ENCODE measurements at places on chromosomes 5 and 9.

- no peak for DNase-seq
These were observed 23.4 kb upstream of the MAMDC2 start for GRCh38 chr9:70020217-70020616.

- DNase-seq: no peak
These were observed 60.1 kb downstream of the GTF3C4 start for GRCh38 chr9:132730054-132731033.

DNA sequence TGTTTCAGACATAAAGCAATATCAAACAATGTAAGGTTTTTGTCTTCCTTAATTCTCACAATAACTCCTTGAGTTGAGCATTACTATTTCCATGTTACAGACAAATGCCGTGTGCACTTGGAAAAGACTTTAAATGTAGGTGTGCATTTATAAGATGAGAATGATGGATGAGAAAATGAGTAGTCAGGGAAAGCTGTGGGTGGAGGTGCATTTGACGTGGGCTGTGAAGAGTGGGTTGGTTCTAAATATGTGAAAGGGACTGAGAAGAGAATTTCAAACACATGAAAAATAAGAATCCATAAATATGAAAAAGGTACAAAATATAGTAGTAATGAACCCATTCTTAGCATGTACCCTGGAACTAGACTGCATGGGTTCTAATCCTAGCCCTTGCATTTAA, 171.6 kb upstream of the PPP2R2B start:
- no peak for DNase-seq

DNA sequence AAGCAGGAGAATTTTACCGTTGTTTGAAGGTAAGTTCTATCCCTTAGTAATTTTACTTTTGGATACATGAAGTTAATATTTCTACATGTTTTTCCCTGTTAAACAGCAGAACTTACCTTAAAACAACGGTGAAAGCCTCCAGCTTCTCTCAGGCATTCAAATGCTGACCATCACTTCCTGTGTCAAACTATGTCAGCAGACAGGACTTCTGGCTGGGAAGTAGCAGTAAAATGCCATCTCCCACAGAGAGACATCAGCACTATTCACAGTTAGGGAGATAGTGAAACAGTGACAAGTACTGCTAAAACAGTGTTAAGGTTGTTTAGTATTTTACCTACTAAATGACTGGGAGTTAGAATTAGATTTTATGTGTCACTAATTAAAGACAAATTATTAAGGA, 34.2 kb upstream of the GOLGA1 start:
- DNase-seq: no peak

DNA sequence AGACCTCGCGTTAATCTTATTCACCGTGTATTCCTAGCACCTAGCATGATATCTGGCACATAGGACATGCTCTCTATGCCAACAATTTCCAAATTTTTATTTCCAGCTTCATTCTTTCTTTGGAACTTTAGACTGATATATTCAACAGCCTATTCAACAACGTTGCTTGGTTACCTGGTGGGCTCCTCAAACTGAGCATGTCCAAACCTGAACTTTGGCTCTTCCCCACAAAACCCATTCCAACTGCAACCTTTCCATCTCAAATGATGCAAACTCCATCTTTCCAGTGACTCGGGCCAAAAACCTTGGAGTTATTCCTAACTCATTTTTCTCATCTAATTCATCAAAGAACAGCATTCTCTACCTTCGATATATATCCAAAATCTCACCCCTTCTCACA, 525.2 kb downstream of the AGTPBP1 start:
- no peak for DNase-seq

GRCh38 chr5:111744455-111744854, 12.5 kb downstream of the NREP start:
- no peak for DNase-seq

DNA sequence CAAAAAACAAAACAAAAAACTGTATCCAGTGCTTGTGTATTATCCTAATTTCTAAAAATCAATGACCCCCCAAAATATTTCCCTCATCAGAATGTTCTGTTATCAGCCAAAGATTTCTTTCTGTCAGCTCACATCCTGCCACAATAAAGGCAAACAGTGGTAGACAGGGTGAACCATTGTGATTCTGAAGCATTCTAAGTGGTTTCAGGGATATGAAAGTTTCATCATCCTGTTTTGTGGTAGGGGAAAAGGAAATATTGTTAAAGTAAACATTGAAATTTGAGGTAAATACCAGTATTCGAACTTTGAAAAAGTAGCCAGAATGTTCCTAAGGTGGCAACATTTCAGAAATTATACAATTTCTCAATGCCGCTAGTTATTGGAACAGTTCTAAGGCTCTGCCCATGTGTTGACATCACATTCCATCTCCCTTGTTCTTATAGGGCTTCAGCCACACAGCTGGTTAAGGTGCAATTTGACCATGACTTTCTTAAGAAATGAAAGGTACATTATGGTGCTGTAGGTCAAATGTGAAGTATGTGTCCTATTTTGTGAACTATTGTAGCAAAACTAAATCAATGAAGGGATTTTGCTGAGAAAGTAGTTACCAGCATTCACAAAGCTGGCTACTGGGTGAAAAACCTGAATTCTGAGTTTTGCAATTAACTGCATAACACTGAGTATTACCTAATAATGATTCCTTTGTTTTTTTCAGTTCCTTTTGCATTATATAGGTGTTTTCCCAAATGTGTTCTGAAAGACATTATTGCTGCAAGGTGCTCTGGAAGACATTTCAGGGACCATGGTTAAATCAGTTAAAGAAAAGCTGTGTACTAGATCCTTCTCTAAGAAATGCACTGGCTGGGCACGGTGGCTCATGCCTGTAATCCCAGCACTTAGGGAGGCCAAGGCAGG, 107.6 kb upstream of the RASGRF2 start:
- DNase-seq: no peak

GRCh38 chr5:126780165-126780827, 3.4 kb downstream of the LMNB1 start:
- DNase-seq: peak; percentile 59

DNA sequence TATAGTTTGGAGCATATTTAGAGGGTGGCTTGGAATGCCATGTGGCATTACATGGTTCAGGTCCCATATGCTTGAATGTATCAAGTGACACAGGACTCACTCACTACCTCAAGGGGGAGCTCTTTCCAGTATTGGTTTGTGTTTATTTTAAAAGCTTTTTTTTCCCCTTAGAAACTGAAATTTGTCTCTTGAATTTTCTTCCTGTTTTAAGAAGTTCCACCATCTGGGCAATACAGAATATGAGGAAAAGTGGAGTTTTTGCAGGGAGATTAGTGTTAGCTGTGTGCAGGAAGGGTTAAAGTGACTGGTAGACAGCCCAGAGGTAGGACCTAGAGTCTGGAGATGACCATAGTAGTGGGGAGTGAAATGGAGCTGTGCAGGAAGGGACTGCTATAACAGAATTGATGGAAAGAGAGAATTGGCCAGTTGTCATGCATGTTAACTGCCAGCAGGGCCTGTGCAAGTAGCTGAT, 36.6 kb downstream of the CTNNA1 start:
- DNase-seq: peak; percentile 45

GRCh38 chr5:124628721-124629596, 117.5 kb downstream of the ZNF608 start:
- DNase-seq: peak; percentile 94

- no peak for DNase-seq
These were observed 43.0 kb downstream of the CYFIP2 start for GRCh38 chr5:157308836-157309465.

DNA sequence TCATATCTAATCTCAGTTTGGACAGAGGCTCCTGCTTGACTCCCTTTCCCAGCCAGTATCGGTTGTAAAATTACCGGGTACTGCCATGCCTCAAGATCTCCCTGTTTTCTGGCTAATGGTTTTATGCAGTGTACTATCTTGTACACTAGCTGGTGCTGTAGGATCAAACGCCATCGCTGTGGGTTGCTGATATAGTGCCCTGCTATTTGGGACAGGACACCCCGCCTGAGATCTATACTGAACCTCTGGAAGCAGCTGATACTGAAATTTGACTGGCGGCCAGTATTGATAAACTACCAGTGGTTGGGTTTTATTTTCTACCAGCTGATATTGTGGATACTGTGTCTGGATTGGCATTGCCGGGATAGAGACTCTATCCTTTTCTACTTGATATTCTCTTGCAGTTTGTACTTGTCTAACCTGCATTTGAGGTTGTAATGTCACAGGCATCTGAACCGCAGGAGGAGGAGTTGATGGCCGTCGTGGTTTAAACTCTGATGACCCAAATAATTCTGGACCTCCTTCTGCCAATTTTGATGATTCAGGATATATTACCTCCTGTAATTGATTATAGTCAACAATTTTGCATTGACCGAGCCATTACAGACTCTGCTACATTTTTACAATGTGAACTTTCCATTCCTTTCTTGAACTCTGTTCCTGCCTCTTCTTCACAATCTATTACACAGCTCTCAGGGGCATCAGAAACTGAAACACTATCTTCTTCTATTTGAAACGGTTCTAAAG, 112.5 kb upstream of the LARP1 start:
- DNase-seq: no peak

DNA sequence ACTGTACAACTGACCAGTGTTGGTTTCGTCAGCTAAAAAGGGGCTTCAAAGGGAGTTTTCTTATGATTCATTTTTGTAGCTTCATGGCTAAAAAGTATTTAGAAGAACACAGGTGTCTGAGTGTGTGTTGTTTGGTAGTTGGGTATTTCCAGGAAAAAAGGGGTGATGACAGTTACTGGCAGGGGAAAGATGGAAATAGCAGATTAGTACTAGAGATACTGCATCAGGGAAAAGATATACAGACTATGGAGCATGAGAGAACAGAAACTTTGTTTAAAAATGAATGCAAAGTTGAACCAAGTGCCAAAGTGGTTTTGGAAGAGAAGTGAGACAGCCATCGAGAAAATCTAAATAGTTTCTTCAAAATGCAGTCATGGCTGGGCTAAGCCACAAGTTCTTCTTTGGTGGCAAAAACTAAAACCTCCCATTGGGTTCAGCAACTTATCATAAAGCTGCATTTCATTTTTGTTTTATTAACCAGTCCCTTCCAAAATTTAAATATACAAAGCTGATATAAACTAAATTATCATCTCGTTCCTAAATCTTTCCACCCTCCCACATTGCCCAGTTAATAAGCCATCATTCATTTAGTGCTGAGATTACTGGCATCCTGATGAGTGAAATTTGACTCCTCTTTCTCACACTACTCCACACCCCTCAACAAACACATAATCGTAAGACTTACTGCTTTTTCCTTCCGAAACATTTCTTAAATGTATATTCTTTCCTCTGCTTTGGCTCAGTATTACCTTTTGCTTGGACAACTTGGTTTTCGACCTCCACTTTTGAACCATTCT, 33.5 kb downstream of the ELL2 start:
- no peak for DNase-seq

GRCh38 chr9:118624608-118625007, 744.6 kb downstream of the BRINP1 start:
- no peak for DNase-seq

- DNase-seq: no peak
These were observed 95.4 kb downstream of the JAKMIP2 start for GRCh38 chr5:147687118-147687517.

- no peak for DNase-seq
These were observed 120.8 kb downstream of the DMRT2 start for GRCh38 chr9:1170918-1171317.

GRCh38 chr9:16540743-16541613, 329.5 kb downstream of the BNC2 start:
- peak; percentile 36 for DNase-seq

- no peak for DNase-seq
These were observed 158.9 kb upstream of the VCAN start for GRCh38 chr5:83312663-83313062.

DNA sequence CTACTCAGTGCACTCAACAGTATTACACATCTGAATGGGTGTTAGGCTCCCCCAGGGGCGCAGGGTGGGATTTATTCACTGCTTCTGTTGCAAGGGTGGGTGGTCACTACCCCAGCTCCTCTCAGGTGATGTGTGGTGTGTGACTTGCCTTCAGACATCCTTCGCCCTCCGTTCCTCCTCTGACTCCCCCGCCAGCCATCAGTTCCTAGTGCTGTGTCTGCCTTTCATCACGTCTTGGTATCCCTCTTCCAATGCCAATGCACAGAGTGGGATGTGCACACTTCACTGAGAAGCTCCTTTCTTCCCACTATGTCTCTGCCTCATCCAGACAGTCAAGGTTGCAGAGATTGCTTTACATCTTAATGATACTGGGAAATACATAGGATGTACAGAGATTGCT, 79.4 kb downstream of the SLIT3 start:
- no peak for DNase-seq

DNA sequence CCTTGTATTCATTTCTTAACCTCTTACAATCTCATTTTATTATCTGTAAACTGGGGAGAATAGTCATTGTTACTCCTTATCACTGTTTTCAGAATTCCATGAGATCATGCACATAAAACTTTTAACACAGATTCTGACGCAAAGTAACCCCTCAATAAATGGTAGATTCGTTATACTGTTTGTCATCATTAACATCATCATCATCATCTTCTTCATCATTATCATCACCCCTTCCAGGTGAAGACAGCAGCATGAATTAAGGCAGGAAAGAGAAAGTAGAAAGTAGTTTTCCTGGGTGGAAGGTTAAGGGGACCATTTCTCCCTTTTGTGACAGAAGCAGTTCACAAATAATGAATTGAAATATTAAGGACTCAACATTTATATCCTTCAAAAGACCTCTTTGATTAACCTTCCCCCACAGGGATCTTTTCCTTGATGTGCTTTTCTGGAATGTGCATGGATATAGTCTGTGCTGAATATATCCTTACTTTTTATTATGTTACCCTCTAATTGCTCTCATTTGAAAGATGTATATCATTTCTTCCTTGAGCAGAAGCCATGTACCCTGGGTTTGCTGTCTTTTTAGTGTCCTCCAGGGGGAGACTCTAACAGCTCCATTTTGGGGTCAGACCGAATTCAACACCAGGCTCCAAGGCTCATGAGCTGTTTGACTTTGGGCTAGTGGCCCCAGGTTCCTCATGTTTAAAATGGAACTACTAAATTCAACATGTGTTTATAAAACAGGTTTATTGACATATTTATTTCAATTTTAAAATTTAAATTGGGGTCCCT, 1029.9 kb upstream of the WWC1 start:
- DNase-seq: peak; percentile 20

- no peak for DNase-seq
These were observed 316.9 kb downstream of the MTRR start for GRCh38 chr5:8185852-8186251.

DNA sequence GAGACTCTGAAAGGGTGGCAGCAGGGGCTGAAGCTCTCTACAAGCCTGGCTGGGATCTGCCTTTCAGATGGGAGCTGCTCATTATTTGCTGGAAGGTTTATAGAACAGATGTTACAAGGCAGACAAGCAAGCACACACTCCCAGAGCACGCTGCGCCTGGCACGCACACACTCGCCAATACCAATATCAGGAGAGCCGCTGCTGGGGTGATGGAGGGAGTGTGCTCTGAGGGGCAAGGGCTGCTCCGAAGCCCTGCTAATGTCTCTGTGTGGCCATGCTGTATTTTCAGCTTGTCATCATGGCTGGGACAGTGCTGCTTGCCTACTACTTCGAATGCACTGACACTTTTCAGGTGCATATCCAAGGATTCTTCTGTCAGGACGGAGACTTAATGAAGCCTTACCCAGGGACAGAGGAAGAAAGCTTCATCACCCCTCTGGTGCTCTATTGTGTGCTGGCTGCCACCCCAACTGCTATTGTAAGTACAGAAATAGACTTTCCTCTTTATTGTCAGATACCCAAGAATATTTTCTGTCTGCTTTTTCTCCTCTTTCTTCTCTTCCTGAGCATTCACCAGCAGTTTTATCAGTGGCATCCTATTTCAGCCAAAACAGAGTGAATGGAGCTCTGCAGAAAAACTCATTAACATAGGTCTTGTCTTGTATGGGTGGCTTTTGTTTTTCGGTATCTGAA, 115.1 kb downstream of the BAAT start:
- no peak for DNase-seq

All from ACHN (cell line).